Endothelial cell of coronary artery (primary cell): ENCODE measurements at places on chromosomes 2 and 18. TPM values are rescaled to one million over a fixed set of nuclear protein-coding genes. Genes with fewer than 3 reads are reported as not detected.

Gene FN1
- total RNA-seq, result 3,205 and 7,933 TPM in 2 replicates

Gene MROH2A
- not detected in 2 replicates for total RNA-seq

Gene PROKR1
- total RNA-seq, result not detected in 2 replicates

Gene SPP2
- not detected in 2 replicates for total RNA-seq

Gene MARCHF4
- 3.2 and 7.2 TPM in 2 replicates for total RNA-seq

Gene ARHGEF4
- 0.09 and 0.85 TPM in 2 replicates for total RNA-seq
